ENCODE measurements at places on chromosomes 7 and 10. TPM values are rescaled to one million over a fixed set of nuclear protein-coding genes. Genes with fewer than 3 reads are reported as not detected.

Gene DENND2A
- not detected for total RNA-seq

Gene POLR3A
- 22.2 TPM for total RNA-seq

Gene FANK1
- total RNA-seq = 2.7 TPM

Gene KLF6
- 167 TPM for total RNA-seq

Gene SP4
- 14.4 TPM for total RNA-seq

Gene FFAR4
- not detected for total RNA-seq

Gene DEPP1
- 3.7 TPM for total RNA-seq

Gene PAX4
- total RNA-seq = not detected

Gene BPGM
- 17.1 TPM for total RNA-seq

Gene GHRHR
- total RNA-seq = not detected

Gene RINT1
- 20.8 TPM for total RNA-seq

Gene SMO
- total RNA-seq = 3.1 TPM

Gene SLC13A4
- total RNA-seq = not detected

Gene SPOCK2
- total RNA-seq = 0.34 TPM

Gene ACBD7
- 0.07 TPM for total RNA-seq

Gene ADAM12
- total RNA-seq = 0.28 TPM

Gene ARMC3
- under 0.01 TPM for total RNA-seq

Gene SOSTDC1
- not detected for total RNA-seq

Gene PRF1
- not detected for total RNA-seq

Gene ERV3-1
- total RNA-seq = 29.0 TPM

Gene TMEM236
- 0.07 TPM for total RNA-seq

Gene AMZ1
- total RNA-seq = not detected

Gene FAM241B
- total RNA-seq = 4.1 TPM

Gene EBF3
- not detected for total RNA-seq

Gene GDF2
- not detected for total RNA-seq

Gene ATP5MK
- total RNA-seq = 130 TPM

Gene RAB19
- total RNA-seq = 0.50 TPM

Gene PNLIP
- not detected for total RNA-seq

Gene CACNA2D1
- total RNA-seq = 6.2 TPM

Gene CLEC5A
- not detected for total RNA-seq

Gene CRTAC1
- total RNA-seq = not detected

Gene OR6B1
- total RNA-seq = not detected

Gene FAM107B
- total RNA-seq = 18.5 TPM

Gene HOXA10
- not detected for total RNA-seq

Gene SH2D4B
- total RNA-seq = under 0.01 TPM

All from nasal cavity respiratory epithelium epithelial cell of viscerocranial mucosa (primary cell).